ENCODE measurements at places on chromosomes 6 and 20.

DNA sequence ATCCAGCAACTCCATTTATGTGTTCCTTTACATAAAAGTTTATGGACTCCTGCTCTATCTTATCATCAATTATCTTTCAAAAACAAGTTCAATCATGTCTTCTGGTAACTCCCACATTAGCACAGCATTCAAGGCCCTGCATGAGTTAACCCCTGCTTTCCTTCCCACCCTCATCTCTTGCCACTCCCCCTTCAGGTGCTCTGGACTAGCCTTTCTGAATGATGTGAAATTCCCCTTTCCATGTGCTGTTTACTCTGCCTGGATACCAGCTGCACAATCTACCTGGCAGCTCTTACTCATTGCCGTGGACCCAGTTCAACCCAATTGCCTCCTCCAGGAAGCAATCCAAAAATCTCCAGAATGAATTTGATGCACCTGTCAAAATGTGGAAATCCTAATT, 11.9 kb downstream of the ADGRF4 start:
- peak; percentile 64 for DNase-seq

DNA sequence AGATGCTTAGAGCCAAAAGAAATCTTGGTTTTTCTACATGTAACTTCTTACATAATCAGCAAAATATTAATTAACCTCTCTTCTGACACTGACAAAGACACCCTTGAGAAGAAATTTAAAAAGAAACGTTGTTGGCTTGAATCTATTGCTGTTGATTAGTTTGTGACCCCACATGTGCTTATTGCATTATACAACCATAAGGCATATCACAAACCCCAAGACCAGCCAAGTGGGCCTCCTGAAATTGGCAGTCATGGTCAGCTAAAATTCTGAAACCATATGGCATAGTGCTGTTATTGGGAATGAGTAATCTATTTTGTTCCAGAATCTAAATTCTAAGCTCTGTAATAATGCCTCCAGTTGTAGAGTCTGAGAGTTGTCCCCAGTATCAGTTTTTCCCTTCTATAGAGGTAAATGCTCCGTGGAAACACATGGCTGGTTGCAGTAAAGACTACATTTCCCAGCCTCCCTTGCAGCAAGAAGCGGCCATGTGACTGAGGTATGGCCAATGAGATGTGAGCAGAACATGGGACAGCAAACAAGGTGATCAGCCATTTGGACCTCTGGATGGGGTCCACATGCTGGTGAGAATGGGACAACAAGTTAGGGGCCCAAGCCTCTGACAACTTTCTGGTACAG, 42.3 kb upstream of the PTPN1 start:
- DNase-seq = peak; percentile 13

DNA sequence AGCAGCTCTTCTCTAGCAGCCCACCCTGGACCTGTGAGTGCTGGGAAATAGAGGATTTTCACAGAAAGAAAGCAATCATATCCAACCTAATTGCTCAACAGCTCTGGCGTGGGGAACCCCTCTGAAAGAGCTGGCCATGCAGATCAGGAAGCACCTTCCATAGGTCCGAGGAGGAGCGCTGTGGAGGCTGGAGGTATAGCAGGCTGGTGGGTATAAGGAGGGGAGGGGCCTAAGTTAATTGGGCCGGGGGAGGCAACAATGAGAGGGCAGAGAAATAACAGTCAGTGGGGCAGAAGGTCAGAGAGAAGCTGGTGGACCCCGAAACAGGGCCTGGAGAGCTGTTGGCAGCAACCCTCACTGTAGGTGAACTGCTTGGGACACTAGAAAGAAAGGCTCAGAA, 40.8 kb downstream of the SNRNP48 start:
- DNase-seq = no peak

- no peak for DNase-seq
These were observed 1059.6 kb downstream of the HACE1 start for GRCh38 chr6:103799971-103800670.

- no peak for DNase-seq
These were observed 24.0 kb downstream of the FRMD1 start for GRCh38 chr6:168054765-168055560.

DNA sequence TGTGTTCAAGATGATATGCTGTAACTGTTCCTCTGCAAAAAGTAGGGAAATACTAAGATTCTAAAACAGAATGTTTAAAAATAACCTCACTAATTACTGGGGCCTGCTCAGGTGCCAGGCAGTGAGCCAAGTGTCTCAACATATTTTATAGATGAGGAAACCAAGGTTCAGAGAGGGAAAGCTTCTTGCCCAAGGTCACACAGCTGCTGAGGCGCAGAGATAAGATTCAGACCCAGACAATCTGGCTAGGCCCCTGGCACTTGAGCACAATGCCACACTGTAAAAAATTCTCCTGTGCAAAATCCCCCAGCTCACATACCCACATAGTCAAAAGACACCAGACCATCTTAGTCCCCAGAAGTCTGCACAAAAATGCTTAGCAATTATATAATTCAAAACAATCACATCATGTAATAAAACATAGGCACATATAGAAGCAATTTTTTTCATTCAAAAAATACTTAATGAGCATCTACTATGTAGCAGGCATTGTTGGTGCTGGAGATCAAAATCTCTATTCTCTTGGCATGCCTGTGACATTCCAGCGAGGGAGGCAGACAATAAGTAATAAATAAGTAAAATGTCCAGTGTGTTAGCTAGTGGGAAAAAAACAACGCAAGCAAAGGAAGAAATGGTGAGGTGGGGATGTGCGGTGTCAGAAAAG, 10.3 kb downstream of the PREX1 start:
- DNase-seq = no peak

DNA sequence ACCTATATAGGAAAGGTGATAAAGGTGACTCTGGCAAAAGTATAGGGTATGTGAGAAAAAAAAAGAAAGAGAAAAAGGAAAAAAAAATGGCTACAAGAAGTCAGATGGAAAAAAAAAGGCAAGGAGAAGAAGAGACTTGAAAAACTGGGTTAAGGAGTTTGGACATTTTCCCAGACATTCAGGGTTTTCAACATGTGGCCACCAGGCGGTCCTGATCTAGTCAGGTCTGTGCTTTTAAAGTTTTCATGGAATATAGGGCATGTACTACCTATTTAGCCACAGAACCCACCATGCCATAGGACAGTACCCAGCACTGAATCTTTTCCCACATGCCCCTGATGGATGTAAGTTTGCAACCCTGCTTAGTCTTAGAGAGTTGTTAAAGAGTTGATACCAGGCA, 433.7 kb downstream of the MAFB start:
- no peak for DNase-seq

DNA sequence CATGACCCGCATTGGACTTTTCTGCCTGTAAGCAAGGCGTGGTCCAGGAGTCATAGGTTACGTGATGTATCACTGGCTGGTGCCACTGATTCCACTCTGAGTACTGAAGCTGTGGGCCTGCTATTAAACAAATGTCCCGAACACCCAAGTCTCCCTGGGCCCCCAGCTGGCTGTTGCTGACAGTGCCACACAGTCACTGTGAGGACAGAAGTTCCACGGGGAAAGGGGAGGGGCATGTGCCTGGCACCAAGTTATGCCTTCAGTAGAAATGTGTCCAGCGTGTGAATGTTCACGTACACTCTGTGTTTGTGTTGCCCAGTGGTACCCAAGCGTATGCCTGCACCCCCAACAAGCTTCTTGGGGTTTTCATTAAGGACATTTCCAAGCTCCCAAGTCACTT, 171.4 kb upstream of the QKI start:
- DNase-seq = no peak

DNA sequence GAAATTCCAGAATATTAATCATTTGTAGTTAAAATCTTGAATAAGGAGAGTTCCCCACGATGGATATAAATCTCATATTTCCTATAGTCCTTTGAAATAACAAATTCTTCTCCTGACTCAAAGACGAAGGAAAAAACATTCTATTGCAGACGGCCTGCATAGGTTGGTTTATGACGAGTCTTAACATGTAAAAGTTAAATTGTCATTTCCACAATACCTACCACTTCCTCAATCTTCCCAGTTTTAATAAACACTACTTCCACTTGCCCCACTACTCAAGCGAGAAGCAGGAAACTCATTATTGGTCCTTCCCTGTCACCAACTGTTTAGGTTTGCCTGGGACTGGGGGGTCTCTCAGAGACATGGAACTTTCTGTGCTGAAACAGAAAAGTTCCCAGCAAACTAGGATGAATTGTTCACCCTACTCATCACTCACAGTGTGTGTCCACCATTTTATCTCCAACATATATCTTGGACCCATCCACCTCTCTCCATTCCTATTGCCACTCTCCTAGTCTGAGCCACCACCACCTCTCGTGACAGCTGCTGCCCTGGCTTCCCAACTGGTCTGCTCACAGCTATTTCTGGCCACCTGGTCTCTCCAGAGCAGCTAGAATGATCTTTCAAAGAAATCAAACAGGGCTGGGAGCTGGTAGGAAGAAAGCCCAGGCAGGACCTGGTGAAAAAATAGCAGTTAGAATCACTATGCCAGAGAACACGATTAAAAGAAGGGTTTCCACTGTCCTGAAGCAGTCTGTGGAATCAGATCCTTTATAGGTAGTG, 15.1 kb upstream of the ZSCAN9 start:
- DNase-seq = no peak

DNA sequence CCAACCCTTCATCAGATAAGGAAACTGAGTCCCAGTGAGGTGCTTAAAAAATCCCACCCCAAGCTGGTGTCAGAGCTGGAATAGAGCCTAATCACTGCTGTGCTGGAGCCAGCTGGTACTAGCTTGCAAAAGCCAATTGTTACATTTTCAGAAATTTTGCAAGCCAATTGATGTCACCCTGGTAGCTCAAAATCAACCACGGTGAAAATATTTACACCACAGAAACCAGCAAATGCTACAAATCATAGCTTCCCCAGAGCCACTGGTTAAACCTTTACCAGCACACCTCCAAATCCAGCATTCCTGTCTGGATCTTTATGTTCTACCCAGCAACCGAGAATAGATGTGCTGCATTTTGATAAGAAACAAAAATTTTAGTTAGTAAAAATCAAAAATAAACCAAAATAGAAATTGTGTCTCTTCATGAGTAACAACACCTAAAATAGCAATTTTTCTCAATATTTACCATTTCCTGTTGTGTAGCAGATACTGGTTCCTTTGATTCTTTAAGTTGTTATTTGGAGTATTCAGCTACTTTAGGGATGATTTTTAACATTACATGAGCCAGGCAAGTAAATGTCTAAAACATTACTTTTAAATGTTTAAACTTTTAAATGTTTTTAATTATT, 7.2 kb upstream of the LCA5 start:
- peak; percentile 56 for DNase-seq

- peak; percentile 37 for DNase-seq
These were observed 2.0 kb downstream of the SOX4 start for GRCh38 chr6:21595285-21596144.

DNA sequence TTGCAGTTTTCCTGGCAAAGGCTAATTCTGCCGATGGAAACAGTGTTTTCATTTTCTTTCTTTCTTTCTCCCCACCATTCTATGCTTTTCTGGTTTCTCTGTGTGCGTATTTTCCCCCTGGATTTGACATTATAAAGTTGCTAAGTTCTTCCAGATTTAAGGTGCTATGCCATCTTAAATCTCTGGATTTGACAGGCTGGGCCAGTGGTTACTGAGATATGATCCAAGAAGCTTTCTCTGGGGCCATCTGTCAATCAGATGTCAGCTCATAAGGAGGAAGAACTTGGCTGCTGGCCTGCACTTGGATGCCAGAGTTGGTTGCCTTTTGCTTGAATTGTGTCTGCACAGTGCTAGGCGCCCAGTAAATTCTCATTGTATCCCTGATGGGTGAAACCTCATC, 39.7 kb downstream of the SLC2A10 start:
- no peak for DNase-seq

DNA sequence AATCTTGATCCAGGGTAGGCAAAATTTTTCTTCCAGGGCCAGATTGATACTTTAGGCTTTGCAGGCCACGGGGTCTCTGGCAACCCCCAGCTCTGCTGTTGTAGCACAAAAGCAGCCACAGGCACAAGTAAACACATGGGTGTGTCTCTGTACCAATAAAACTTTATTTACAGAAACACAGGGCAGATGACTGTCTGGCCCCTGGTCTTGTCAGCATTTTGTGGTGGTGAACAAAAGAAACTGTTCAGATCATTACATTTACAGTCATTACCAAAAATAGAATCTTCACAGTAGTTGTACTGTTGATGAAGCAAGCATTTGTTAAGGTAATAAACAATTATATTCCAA, 45.0 kb upstream of the KIF25 start:
- peak; percentile 5 for DNase-seq

DNA sequence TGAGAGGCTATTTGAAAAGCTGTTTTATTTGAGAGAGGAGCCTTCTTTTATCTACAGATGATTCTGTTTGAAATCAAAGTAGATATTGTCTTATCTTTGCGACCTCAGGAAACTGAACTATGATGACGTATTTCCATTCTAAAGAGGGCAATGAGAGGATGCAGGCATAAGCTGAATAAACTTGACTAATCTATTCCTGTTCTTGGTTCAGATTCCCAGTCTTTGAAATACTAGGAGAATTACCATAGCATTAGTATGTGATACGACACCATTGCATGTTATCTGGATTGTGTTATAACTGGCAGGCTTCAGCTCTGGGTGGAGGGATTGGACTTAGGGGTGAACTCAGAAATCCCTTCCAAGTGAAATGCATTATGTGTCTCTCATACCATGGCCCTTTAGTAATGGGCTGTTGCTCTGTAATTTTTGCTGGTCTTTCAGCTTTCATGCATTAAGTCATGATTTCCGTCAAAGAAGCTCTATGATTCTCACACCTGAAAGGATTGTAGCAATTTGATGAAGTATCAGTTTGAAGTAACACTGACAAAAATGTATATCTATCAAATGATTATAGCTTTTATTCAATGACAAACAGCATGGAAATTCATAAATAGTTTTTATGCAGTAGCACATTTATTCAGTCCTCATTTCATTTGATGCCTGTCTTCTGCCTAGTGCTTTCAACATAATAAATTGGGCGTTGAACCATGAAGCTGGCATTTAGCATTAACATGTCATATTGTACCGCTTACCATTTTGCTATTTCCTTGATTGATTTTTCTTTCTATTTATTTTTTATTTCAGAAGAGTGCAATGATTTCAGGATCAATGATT, 138.4 kb upstream of the SPACA1 start:
- no peak for DNase-seq

- DNase-seq = no peak
These were observed at the start of gene C20orf141 for GRCh38 chr20:2814587-2815051. Gene C20orf141 (plus strand): TSS chr20:2814987. CDS start chr20:2815185, 198 bp downstream.

DNA sequence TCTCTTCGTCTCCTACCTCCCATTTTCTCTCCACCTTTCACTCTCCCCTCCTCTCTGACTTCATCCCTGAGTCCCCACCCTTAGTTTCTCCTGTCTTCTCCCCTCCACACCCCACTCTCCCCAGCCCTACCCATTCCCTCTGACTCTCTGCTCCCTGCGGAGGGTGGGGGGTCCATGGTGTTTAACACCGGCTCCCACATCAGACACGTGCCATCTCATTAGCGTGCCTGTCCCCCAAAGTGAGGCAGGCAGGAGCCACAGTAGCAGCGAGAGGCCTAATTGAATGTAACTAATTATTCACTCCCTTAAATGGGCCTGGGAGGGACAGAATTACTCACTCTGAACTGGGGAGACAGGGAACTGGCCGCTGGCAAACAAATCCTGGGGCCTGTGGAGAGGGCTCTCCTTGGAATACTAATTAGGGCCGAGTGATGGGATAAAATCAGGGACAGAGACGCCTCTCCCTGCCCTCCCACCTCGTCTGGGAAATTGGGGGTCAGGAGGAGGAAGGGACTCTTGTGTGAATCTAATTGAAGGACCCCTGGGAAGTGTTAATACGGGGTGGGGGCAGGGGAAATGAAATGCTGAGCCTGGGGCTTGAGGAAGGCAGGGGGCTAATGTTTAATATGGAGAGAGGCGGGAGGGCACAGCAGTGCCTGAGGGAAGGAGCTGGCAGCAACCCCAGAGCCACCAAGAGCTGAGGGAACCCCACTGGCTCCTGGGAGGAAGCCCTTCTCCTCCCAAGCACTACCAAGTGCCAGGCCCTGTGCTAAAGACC, 17.9 kb downstream of the CD40 start:
- no peak for DNase-seq
